Right ventricle myocardium superior (tissue), 1 donor: ENCODE measurements at places on chromosomes 13 and 19.

DNA sequence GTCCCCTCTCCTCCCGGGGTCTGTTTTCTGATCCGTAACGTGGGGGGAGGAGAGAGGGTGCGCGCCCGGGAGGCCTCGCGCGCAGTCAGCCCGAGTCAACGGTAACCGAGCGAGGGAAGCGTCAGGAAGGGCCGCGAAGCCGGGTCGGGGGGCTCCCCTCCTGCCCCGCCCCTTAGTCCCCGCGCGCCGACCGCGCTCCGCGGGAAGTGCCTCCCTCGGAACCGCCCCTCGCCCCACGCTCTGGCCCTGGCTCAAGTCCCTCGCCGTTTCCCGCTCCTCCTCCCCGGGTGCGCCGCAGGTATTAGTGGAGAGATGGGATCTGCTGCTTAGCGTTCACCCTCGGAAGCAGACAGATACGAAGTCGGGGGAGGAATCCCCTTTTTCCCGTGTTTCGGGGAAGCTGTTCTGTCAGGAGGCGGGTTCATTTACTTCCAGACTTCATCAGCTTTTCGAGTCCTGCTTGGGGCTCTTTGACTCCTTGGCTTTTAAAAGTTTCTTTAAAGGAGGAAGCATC is 770 bp downstream of the HNRNPM start:
- DNase-seq, result peak; percentile 67

- DNase-seq, result no peak
These were observed 4.8 kb downstream of the NR2F6 start for GRCh38 chr19:17240826-17241399.

DNA sequence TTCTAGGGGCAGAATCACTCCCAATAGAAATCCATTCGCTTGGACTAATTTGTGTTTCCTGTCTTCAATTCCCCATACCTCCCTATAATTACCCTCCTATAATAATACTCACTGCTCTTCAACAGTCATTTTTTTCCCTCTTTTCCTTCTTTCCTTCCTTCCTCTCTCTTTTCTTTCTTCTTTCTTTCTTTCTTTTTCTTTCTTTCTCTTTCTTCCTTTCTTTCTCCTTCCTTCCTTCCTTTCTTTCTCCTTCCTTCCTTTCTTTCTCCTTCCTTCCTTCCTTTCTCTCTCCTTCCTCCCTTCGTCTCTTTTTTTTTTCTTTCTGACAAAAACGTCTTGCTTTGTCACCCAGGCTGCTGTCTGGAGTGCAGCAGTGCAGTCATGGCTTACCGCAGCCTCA is 8.0 kb downstream of the KLK5 start:
- no peak for DNase-seq

DNA sequence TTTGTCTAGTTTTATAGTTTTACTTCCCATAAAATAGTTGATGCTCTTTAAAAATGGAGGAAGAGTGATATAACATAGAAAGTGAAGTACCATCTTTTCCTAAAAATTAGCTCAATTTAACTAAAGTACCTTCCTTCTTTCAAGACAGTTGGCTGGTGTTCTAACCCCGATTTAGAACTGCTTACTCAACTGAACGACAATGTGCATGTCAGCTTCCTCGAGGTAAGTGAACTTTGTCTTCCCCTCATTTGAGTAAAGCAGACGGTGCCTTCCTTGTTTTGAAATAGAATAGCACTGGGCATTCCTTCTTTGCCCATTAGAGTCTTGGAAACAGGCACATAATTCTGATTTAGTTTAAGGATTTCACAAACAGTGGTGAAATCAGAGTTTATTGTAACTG is 1519.2 kb downstream of the EFNB2 start:
- no peak for DNase-seq

DNA sequence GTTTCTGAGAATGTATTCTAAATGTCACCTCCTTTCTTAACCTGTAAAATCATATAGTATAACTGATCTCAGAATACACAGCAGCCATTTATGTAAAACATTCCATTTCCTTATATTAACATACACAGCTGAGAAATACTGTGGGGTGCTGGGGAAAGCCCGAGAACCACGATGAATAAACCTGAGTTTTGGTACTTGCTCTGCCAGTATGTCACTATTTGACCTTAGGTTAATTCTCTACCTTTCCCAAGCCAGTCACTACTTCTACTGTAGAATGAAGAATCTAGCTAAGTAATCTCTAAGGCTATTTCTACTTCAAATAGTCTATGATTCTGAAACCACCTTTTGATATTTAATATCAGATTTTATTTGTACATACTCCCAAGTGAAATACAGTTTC is 173.7 kb downstream of the TBC1D4 start:
- no peak for DNase-seq

- no peak for DNase-seq
These were observed 208.9 kb upstream of the SLC10A2 start for GRCh38 chr13:103275081-103275480.

- DNase-seq, result no peak
These were observed 670.8 kb downstream of the PCDH17 start for GRCh38 chr13:58302349-58302748.

GRCh38 chr13:25494698-25495411 is 123.1 kb downstream of the ATP8A2 start:
- no peak for DNase-seq

- no peak for DNase-seq
These were observed 200.3 kb downstream of the KCTD12 start for GRCh38 chr13:76685938-76686337.

GRCh38 chr19:20470345-20471135 is 95.0 kb downstream of the ZNF737 start:
- DNase-seq, result no peak
